GM13977 (cell line): ENCODE measurements at places on chromosomes 6 and 20.

GRCh38 chr6:56227071-56227879 lies 20.1 kb downstream of the COL21A1 start:
- no peak for DNase-seq

- DNase-seq: no peak
Observed at GRCh38 chr20:10578607-10579006, 95.2 kb downstream of the JAG1 start.

DNA sequence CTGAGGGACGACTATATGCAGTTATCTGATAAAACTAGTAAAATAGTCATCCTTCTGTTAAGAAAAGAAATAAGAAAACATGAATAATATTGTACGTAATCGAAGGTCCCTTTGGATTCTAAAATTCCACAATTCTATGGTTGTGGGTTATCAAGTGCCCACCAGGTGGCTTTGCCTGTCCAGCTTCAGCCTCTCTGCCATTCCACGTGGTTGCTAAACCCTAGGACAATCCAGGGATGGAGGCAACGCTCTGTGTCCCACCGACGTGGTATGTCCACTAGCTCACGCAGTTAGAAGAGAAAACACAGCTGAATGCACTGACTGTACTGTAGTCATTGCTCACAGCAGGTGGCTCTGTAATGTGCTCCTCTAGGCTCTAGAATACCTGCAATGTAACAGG lies 349.3 kb downstream of the FARS2 start:
- DNase-seq: no peak

DNA sequence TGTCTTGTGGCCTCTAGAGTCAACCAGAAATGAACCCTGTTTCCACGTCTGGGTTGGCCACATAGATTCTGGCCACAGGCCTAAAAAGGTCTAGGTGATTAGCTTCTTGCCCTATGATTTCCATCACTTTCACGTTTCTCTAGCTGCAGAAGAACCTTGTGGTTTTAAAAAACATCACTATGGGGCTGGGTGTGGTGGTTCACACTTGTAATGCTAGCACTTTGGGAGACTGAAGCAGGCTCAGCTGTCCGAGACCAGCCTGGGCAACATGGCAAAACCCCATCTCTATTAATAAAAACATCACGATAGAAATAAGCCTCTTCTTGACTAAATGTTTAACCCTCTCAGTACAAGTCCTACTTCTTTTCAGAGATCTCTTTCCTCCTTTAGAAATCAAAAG lies 27.6 kb downstream of the POLR1C start:
- DNase-seq: no peak

DNA sequence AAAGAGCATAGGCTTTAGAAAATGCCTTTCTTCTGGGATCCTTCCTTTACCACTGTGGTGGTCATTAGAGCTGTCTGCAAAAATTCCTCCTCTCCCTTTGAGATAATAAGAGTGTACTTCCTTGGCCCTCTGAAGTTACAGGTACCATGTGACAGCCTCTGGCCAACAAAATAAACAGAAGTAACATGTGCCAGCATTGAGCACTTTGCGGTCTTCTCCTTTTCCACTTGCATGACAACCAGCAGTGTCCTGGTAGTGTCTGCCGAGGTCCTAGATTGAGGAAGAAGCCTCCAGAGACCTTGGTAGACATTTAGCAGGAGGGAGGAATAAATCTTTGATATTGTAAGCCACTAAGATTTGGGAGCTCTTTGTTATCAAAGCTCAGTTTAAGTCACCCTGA lies 87.5 kb upstream of the ARID1B start:
- no peak for DNase-seq

- no peak for DNase-seq
Observed at GRCh38 chr6:140300331-140300730, 925.9 kb upstream of the CITED2 start.
